ENCODE measurements at places on chromosomes 12 and 14.

- no peak for DNase-seq
These were observed 468.1 kb downstream of the BTG1 start for GRCh38 chr12:91677556-91677955.

- peak; percentile 71 for DNase-seq
These were observed 130.5 kb downstream of the ACSS3 start for GRCh38 chr12:81208187-81208911.

GRCh38 chr12:132018193-132018916 lies 68.6 kb downstream of the EP400 start:
- DNase-seq: no peak

- DNase-seq: no peak
These were observed 22.3 kb downstream of the RPGRIP1 start for GRCh38 chr14:21302013-21302835.

DNA sequence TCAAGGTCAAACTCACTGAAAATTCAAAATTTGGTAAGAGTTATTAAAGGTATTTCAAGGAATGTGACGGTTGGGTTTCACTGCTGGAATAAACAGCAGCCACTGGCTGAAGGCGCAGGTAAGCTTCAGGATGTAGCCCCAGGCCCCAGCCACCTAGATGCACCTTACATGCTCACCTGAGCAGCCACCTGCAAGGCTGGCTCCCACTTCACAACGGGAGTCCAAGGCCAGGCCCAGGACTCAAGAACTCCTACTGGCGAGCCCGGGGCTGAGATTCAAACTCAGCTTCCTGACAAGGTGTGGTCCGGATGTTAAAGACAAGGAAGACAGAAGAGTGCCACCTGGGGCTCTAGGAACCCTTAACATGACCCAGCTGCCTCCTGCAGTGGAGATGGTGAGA lies 78.4 kb downstream of the ITPK1 start:
- no peak for DNase-seq

DNA sequence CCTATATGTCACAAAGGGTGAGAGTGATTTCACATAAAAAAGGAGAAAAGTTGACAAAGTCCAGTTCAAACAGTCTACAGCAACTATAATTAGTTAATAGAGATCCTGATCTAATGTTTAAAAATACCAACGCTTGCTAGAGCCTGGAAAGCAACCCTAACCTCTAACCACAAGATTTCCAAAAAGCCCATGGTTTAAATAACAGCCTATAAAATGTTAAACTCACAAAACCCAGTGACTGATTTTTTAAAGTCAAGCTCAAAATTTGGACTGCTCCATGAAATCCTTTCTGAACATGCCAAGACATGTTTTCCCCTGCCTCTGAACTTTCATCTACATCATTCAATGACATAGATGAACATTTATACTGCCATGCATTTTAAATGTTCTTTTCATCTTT lies 81.6 kb downstream of the PLEKHG7 start:
- peak; percentile 27 for DNase-seq

DNA sequence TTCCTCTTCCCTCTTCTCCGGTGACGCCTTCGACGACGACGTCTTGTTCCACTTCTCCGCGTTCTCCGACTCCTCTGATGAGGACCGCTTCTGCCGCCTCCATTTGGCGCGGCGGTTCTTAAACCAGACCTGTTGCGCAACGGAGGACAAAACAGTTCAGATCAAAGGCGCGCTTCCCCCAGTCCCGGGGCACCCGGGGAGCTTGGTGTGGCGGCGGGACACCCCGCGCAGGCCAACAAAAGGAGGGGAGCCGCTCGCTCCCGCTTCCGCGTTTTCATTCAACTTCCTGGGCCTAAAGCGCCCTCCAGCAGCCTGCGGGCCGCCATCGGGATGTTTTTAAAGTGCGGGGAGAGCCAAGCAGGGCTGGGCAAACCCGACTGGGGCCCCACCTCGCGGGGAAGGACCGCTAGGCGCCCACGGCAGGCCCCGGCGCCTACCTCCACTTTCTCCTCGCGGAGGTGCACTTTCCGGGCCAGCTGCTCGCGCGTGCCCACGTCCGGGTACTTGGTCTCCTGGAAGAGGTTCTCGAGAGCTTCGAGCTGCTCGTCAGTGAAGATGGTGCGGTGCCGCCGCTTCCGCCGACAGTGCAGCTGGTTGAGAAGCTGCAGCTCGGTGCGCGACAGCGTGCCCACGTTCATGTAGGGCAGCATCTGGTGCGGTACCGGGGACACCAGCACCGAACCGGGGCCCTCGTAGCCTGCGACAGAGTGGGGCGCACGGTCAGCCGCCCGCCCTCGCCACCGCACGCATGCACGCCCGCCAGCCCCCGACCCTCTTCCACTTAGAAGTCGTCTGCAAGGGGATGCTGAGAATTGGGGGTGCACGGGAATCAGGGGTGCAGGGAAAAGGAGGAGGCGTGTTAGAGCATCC lies 1.2 kb downstream of the GSC start:
- DNase-seq: no peak

DNA sequence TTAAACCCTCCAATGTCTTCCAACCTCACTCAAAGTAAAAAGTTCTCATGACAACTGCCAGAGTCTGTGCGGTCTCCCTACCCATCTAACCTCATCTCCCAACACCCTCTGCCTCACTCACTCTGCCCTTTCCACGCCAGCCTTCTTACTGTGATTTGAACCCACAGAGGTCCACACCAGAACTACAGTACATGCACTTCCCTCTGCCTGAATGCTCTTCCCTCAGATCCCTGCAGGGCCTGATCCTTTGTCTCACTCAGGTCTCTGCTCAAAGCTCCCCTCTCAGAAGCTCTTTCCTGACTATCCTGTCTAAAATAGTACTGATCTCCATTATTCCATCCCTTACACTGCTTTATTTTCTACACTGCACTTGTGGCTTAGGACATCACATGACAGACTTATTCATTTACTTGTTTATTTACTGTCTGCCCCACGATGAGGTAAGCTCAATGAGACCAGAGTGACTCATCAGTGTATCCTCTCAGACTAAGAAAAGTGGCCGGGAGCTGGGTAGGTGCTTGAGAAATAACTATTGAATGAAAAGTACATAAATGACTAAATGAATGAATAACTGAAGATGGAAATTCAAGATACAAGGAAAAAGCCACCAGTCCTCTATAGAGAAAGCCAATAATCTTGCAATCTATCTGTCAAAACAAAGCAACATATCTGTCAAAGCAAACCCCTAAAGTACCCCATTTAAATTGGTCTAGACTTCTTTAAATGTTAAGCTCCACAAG lies 17.1 kb downstream of the POMT2 start:
- DNase-seq: peak; percentile 84

DNA sequence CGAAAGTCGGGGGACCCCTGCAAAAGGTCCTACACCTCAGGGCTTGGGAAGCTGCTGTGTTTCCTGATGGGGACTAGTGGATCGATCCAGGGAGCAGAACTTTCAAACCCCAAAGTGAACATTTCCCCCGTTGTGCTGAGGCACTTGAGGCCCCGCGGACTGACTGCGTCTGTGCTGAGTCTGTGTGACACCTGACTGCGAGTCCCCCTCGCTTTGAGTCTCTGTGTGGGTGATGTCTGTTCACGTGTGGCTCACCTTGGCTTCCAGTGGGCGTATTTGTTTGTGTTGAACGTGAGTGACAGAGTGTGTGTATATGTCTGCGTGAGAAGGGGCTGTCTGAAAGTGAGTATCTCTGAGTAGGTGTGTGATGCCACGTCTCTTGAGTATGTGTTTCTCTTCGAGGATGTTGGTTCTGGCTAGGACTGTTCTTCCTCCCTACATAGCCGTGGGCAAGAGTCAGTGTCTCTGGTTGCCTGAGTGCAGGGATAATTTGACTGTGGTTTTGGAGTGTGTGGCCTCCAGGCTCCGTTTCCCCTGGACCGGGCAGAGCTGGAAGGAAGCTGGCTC lies 1.3 kb downstream of the TEAD4 start:
- peak; percentile 44 for DNase-seq

DNA sequence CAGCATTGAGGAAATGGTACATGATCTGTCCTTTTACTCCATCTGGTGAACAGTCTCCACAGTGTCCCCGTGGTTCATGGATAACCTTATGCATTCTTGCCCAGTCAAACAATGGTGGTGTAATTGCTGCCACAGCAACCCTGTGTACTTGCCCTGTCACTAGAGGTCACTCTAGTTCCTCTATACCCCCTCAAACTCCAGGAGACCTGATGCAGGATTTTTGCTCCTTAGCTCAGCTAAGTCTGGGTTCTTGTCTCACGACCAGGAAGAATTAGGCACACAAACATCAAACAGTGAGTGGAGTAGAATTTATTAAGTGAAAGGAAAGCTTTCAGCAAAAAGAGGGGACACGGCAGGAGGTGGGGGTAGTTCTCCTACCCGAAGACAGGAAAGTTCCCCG lies 24.7 kb upstream of the EEA1 start:
- no peak for DNase-seq

DNA sequence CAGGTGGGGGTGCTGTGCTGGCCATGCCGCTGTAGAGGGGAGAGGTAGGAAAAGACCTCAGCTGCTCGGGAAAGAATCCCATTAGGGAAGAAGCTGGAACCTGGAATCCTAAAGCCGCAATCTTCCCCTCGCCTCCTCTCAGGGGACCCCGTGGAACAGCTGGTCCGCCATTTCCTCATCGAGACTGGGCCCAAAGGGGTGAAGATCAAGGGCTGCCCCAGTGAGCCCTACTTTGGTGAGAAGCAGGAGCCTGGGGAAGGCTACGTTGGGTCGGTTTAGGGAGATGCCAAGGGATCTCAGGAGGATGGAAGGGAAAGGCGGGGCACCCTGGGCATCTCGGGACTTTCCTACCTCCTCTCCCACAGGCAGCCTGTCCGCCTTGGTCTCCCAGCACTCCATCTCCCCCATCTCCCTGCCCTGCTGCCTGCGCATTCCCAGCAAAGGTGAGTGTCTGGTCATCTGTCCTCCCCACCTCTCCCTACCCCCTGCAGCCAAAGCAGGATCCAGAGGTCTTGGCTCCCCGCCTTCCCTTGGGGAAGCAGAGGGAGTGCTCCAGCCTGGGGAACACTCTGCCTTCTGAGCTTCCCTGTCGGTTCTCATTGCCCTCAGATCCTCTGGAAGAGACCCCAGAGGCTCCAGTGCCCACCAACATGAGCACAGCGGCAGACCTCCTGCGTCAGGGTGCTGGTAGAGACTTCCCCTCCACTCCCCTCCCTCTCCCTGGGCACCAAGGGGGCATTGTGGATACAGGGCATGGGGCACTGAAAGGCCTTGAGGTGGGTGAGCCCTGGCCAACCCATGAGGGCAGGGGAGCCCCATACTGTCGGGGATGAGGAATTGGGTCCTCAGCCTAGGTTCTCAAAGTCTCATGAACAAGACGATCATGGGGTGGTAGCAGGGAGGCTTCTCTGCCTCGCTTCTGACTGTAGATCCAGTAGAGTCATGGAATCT lies 12.4 kb downstream of the TNS2 start:
- no peak for DNase-seq
